Posterior cingulate gyrus (tissue), 11 donors: ENCODE measurements at places on chromosomes 7 and 10.
A peak's percentile ranks its signal among the peaks of the same experiment; 100 is the strongest.

GRCh38 chr10:88647061-88647615, 17.1 kb upstream of the LIPF start:
- DNase-seq = no peak

GRCh38 chr7:150663802-150664494, 21.6 kb upstream of the GIMAP2 start:
- DNase-seq = no peak

GRCh38 chr10:57979491-57979890, 288.2 kb downstream of the IPMK start:
- no peak for DNase-seq

DNA sequence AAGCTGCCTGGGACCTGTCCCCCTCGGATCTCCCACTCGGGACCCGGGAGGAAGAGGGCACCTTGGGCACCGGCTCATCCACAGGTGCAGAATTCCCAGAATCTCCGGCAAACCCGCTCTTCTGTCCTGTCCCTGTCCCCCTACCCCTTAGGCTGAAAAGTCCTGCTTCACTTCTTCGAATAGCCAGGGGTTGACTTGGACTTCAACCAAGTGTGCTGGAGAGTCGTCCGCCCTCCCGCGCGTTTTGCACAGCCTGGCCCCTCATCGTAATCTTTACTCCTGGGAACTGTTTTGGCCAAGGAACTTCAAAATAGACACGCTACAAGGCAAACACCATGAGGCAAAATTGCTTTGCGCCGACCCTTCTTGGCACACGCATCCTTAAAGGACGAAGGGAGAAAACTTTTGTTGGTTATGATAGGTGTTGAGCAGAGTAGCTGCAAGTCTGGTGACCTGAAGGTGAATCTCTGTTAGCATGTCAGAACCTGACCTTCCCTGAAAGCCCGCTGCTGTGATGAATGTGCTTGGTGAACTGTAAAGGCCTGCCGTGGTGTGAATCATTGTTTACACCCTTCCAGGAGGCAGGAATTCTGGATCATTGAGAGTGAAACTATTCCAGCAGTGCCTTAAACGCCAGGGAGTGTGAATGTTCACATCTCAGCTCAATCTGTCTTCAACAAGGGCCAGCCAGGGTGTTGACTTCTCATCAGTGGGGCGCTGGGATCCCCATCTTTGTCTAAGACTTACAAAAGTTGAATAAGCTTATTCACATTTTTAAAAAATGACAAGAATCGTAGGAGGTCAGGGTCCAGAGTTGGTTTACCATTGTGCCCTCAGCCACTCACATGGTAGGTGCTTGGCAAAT, 589 bp upstream of the RAPGEF5 start:
- DNase-seq = no peak

DNA sequence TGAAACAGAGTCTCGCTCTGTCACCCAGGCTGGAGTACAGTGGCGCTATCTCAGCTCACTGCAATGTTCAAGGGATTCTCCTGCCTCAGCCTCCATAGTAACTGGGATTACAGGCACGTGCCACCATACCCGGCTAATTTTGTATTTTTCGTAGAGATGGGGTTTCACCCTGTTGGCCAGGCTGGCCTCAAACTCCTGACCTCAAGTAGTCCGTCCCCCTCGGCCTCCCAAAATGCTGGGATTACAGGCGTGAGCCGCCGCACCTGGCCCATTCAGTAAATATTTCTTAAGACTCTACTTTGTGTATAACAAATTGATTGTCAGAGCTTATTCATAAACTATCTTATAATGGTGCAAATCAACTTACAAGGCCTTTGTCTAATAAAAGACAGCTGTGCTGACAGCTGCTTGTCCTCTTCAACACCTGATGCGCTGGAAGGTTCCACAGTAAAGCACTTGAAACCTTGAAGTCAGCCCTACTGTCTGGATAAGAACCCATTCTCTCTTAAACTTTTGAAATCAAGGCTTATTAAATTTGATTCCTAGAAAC, 14.7 kb downstream of the ECHDC3 start:
- no peak for DNase-seq

DNA sequence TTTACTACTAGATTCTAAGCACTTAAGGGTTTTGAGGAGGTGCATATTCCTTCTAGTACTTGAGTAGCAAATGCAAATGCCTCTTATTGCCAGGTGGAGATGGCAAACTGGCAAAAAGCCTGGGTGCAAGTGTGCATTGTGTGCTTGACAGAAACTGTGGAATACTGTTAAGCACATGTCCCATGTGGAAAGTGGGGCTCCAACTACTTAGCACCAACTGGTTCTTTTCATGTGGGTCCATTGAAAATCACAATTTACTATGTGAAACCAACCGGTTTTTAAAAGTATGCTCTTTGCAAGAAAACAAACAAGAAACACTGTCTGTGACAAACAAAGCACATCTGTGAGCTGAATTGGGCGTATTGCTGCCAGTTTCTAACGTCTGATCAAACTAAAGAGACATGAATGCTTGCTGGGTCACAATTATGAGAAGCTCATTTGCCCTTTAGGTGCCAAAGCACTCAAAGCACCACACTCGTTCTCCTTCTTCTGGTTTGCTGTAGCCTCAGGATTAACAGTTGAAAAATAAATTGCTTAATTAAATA, 197.4 kb downstream of the SEMA3E start:
- no peak for DNase-seq

GRCh38 chr10:35336921-35337823, 863 bp downstream of the CCNY start:
- peak; percentile 25 for DNase-seq

DNA sequence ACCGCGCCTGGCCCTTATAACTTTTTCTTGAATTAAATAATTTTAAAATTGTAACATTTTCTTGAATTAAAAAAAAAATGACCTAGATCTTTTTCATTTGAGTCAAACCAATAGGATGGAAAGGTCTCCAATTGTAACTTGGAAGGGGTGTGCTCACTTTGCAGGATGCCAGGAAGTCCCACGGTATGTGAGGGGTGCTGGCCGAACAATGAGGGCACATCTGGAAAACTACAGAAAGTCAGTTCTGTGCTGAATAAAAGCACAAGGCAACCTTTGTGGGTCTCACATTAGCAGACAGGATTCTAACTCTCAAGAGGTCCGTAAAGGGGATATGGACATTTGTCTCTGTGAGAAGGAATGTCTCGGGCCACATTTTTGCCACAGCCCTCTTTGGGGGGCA, 52.8 kb upstream of the PDLIM1 start:
- DNase-seq = no peak
